Stimulated activated CD8-positive, alpha-beta memory T cell treated with anti-CD3 and anti-CD28 coated beads, Interleukin-15, amount 100 ng/mL, for 1 hour (primary cell): ENCODE measurements at places on chromosomes 16 and 17.

GRCh38 chr17:42407289-42407836, 15.7 kb downstream of the CAVIN1 start:
- peak; percentile 30 for DNase-seq

- DNase-seq, result no peak
Measured at GRCh38 chr17:50257676-50258224, 16.5 kb upstream of the TMEM92 start.

- no peak for DNase-seq
Measured at GRCh38 chr16:10421596-10421995, 35.7 kb downstream of the ATF7IP2 start.

DNA sequence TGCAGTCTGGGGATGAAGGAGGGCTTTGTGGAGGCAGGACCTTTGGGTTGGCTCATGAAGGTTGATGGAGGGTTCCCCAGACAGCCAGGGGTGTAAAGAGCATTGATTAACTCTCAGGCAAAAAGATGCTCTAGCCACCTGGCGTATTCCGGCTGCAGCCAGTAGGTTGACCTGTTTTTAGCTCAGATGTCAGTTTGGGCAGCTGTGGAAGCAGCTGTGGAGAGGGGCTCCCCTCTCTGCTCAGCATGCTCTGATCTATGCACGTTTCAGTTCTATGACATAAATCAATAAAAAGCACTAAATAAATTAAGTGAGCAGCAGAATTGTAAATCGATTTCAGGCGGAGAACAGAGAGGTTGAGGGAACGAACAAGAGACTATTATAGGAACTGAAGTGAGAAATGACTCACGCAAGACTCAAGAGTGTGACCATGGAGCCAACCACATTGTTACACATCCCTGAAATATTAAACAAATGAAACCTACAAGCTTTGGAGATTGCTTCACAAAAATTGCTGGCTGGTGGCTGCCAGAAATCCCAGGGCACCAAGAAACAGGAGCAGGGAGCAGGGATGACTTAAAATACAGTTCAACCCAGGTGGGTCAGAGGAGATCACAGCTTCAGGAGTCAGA, 111.9 kb downstream of the GSG1L start:
- no peak for DNase-seq

DNA sequence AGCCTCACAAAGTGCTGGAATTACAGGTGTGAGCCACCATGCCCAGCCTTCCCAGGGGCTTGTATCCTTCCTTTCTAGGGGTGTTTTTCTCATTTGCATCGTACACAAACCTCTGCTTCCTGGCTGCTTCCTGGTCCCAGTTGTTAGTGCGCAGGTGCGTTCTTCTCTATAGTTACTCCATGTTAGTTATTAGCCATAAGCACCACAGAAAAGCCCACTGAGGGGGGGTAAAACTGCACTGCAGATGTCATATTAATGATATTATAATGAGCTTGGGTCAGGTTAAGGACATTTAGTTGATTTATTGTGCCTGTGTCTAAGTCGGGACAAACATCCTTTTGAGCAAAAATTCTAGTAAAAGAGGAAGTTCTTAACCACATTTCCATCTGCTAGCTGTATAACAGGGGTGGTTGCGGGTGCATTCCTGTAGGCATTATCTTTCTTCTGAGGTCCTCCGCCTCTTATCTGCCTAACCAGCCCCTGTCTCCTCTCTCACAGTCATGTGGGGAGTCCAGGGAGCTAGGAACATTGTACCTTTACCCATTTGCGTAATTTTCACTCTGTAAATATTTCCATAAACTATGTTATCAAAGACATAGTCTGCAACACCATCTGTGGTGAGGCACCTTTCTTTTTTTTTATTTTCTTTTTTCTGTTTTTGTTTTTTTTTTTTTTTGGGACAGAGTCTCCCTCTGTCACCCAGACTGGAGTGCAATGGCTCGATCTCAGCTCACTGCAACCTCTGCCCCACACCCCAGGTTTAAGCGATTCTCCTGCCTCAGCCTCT, 23.6 kb upstream of the ATF7IP2 start:
- no peak for DNase-seq

GRCh38 chr17:8488901-8489300, 53.2 kb downstream of the NDEL1 start:
- DNase-seq, result no peak

GRCh38 chr17:17826342-17826713, 10.5 kb downstream of the SREBF1 start:
- no peak for DNase-seq

GRCh38 chr16:21120976-21121520, 29.6 kb downstream of the DNAH3 start:
- DNase-seq, result no peak

DNA sequence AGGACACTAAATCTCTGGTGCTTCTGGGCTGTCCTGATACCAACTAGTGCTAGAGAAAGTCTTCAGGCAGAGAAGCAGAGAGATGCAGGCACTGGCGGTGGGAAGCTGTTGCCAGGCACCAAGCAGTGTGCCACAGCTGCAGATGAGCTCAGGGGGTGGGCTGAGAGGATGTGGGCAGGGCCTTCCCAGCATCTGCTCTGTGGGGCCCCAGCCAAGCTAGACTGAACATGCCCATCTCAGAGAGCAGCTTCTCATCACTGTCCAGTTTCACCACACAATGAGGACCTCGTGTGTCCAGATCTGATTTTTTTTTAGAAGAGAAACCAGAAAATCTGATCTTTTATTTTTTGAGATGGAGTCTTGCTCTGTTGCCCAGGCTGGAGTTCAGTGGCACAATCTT, 17.1 kb downstream of the PSKH1 start:
- DNase-seq, result no peak

DNA sequence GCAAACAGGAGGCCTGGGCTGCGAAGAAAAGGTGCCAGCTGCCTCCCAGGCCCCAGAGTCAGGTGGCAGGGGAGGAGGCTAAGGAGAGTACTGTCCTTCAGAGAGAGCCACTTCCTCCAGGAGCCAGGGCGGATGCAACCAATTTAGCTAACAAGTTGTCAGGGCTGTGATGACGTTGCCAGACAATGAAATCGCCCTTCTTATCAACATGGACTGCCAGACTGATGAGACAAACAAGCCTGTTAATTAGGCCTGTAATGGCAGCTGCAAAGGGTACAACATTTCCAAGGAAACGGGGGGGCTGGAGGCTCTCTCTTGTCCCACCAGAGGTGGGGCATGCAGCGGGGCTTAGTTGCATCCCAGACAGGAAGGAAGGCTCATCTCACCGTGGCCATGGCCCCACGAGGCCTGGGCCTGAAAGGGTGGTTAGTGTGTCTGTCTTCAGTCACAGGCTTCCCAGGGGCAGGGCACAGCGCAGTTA, 111.8 kb downstream of the SDK2 start:
- DNase-seq, result no peak

DNA sequence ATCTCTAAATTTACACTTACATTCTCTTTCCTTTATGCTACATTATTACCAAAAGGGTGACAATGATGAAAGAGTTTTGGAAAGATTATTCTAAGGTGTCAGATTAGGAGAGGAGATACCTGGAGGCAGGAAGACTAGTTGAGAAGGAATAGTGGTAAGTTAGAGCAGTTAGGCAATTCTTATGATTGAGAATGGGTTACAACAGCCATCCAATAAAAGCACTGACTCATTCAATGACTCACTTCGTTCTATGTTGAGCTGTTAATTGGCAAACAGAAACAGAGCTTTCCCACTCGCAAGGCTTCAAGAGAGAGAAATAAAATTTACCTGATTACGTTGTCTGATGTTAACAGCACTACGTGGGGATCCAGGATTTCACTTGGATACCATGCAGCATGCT, 5.8 kb downstream of the NUP88 start:
- DNase-seq, result no peak

GRCh38 chr17:57107498-57108101, 22.6 kb downstream of the AKAP1 start:
- DNase-seq, result no peak
